ENCODE measurements at places on chromosomes 2 and 18.

GRCh38 chr2:219273937-219274336 is 5.2 kb upstream of the DNAJB2 start:
- no peak for DNase-seq

- no peak for DNase-seq
Measured at GRCh38 chr2:160582490-160583145, 89.0 kb upstream of the RBMS1 start.

DNA sequence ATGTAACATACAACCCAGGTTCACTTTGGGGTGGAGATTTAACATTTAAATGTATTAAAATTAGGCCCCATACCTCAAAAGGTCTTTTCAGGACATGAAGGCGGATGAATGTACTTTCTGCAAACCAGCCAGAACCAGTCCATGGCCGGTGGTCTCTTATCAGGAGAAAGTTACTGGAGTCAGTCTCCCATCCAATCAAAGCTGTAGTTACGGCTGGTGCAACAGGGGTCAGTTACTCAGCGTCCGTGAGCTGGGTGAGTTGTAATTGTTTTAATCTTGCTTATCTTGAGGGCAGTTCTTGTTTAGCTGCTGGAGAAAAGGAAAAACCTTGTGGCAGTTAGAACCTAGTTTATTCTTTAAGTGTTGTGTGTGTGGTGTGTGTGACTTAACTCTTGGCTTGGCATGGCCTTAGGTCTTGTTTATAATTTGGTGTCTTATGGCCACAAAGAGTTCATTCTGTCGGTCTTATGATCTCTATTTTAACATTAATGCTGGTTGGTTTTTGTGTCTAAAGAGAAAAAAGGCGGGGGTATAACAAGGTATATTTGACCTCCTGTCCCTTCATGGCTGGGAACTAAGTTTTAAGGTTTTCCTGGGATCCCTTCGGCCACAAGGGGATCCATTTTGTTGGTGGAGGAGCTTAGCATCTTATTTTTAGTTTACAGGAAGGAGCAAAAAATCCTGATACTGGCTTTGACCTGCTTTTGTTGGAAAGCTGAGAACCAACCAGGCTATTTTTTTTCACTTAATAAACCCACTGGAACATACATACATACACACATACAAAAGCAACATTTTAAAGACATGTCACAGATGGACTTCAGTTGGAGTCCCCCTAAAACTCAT is 143.5 kb upstream of the NCK2 start:
- DNase-seq: no peak

DNA sequence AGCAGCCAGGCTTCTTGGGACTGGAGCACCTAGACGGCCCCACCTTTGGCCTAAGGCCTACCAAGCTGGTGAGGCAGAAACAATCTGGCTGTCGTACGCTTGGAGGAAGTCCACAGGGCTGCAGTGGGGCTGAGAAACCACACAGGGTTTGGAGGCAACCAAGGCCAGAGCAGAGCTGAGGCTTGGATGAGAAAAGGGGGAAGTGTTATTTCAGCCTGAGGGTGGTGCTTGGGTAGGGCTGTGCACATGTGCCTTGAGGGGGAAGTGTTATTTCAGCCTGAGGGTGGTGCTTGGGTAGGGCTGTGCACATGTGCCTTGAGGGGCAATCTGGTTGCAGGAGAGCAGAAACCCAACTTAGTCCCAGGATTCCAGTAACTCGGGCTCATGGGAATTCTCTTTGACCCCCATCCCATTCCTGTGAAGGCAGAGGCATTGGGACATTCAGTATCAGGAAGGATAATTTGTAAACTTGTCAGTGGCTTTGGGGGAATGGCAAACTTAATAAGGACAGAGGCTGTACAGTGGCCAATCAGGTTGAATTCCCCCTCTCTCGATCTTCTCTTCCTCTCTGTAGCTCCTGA is 971 bp upstream of the FBXO41 start:
- no peak for DNase-seq

GRCh38 chr2:86675511-86676015 is 44.5 kb upstream of the RMND5A start:
- no peak for DNase-seq

DNA sequence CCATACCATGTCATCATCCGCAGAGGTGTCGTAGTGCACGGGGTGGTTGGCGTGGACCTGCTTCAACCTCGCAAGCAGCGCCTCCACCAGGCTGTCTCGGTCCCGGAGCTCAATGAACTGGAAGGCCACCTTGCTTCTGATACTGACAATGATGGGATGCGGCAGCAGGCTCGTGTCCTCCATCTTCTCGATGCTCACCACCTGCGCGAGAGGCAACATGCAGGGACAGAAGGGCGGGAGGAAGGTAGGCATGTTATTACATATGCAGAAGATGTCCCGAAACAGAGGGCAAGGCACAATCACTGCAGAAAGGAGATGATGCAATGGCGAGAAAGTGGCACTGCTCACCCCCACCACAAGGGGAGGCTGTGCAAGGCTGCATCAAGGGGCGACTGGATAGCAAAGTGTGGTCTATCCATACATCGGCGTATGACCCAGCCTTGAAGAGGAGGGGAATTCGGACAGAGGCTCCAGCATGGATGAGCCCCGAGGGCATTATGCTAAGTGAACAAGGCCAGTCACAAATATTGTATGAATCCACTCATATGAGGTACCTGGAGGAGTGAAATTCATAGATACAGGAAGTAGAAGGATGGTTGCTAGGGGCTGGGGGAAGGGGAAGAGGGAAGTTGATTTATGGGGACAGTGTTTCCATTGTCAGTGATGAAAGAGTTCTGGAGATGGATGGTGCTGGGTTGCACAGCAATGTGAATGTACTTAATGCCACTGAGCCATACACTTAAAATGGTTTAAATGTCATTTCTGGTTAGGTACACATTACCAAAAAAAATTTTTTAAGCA is 36.6 kb downstream of the RPL31 start:
- DNase-seq: no peak

- no peak for DNase-seq
Measured at GRCh38 chr2:57479981-57480380, 566.6 kb upstream of the VRK2 start.

GRCh38 chr2:190970160-190970559 is 43.8 kb downstream of the STAT1 start:
- DNase-seq: no peak

Measured in stimulated activated CD4-positive, alpha-beta T cell treated with anti-CD3 and anti-CD28 coated beads, Interleukin-1b, Interleukin-23, amount 100 ng/mL, for 1 hour (primary cell).